T-helper 17 cell (primary cell): ENCODE measurements at places on chromosomes 1 and 21. TPM values are rescaled to one million over a fixed set of nuclear protein-coding genes. Genes with fewer than 3 reads are reported as not detected.

TMIGD3 gene
- not detected for total RNA-seq

ADGRB2 gene
- 1.4 TPM for total RNA-seq

SEMA4A gene
- 58.1 TPM for total RNA-seq

STYXL2 gene
- total RNA-seq = not detected

XPR1 gene
- 18.6 TPM for total RNA-seq

HCRTR1 gene
- total RNA-seq = not detected

PRSS38 gene
- not detected for total RNA-seq

PDIK1L gene
- 6.8 TPM for total RNA-seq

KIAA0040 gene
- 29.0 TPM for total RNA-seq
